ENCODE measurements at places on chromosomes 4 and X.

DNA sequence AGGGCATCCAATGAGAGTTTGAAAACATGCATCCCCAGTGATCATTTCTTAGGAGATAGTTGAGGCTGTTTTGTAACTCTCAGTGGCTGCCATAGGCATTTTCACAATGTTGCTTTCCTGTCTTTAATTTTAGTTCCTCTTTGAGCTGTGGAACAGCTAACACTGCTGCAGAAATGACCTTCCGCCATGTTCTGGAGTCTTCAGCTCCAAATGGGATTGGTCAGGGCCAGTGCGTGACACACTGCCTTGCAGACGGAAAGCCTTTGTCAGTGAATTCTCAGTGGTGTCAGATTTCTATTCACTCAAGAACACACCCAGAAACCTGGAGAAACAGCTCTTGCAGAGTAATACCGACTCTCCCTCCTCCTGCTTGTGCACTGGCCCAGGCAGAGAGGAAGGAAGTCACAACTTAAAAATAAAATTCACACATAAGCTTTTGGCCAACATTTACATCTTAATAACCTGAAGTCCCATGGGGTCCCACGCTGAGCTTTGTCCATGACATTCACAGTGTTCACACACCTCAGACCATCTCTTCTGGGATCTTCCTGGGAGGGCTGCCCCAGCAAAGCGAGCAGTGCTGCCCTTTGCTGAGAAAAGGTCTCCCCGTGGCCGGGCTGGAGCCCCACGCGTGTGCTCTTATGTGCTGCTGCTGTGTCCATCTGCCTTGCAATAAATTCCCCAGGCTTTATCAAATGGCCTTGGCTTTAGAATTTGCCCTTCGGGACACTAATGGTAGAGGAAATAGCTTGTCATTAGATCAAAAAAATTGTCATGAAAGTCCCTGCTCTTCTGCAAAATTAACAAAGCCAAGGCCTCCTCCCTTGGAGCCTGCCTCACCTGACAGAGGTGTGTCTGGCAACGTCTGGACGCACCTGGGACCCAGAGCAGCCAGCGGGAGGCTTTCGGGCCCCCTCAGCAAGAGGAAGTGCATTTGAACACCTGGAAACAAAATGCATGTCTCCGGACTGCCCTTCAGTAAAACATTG, 126.8 kb downstream of the IRF2 start:
- no peaks in the 10 kb centered on the region for H3K36me3 ChIP-seq
- H3K4me1 ChIP-seq, result peaks cover 17% of the 10 kb centered on the region
- H3K27me3 ChIP-seq, result no peaks in the 10 kb centered on the region
- no peak for DNase-seq

DNA sequence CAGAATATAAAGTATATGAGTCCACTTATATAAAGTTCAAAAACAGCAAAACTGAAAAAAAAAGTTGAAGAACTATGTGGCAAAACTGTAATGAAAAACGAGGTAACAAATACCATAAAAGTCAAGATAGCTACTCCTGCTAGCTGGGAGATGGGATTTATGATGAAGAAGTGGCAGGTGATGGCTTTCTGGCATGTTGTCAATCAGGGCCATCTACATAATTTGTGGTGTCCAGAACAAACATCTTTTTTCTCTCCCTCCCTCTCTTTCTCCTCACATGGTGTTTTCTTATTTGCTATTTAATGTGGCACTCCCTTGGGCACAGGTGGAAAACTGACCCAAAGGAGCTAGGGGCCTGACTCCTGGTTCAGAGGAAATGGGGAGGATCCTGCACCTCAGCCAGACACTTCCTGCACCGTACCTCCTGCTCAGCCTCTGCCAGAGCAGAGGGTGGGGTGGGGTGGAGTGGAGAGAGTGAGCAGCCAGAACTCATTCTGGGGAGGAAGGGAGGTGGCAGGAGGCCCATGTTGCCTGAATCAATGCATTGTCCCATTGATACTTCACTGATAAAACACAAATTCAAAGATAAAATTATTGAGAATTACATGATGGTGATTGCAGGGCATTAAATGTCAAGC, 5.3 kb upstream of the SAP30 start:
- no peak for DNase-seq
- peak overlapping the region; percentile 54 for H3K27ac ChIP-seq
- H3K27me3 ChIP-seq, result no peaks in the 10 kb centered on the region
- peaks cover 5% of the 10 kb centered on the region for H3K36me3 ChIP-seq
- peaks cover 38% of the 10 kb centered on the region for H3K4me1 ChIP-seq

- H3K4me3 ChIP-seq, result no peak overlapping the region
- H3K27ac ChIP-seq, result no peak overlapping the region
- DNase-seq, result no peak
- H3K36me3 ChIP-seq, result no peaks in the 10 kb centered on the region
- no peaks in the 10 kb centered on the region for H3K4me1 ChIP-seq
Measured at GRCh38 chr4:82247171-82247570, 126.6 kb downstream of the HNRNPD start.

DNA sequence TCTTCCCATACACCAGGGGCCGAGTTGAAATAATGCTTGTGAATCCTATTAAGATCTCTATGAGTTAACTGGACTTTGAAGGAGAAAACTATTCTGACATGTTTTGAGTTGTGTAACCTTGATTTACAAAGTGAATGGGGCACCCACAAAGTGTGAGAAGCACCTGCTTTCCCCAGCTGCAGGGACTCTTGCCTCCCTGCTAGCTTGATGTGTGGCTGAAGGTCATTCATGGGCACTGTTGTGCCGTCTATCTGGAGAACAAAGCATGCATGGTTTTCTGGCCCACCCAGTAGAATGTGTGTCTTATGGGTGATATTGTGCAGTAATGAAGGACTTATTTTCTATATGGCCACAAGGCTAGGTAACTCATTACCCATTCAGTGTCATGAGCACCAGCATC, 53.1 kb downstream of the TSPAN7 start:
- no peaks in the 10 kb centered on the region for H3K36me3 ChIP-seq
- H3K27me3 ChIP-seq, result peaks cover 8% of the 10 kb centered on the region
- no peak for DNase-seq
- H3K27ac ChIP-seq, result no peak overlapping the region

DNA sequence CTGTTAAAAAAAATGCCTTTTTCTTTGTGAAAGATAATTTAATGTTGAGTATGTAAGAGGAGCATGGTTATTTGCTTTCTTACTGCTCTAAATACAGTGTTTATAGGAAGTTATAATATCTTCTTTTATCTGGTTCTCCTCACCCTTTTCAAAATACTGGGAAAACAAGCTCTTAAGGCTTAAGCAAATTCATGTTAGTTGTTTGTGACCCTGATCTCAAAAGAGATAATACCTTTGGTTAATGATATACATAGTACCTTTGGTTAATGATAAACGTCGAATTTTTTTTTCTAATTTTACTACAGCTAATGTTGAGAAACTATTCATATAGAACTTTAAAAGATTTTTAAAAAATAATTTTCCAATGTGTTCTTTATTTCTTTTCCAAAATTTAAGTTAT, 180.1 kb downstream of the RAPGEF2 start:
- no peak overlapping the region for H3K4me3 ChIP-seq
- DNase-seq, result no peak
- peaks cover 2% of the 10 kb centered on the region for H3K4me1 ChIP-seq
- no peaks in the 10 kb centered on the region for H3K27me3 ChIP-seq
- no peak overlapping the region for H3K27ac ChIP-seq

DNA sequence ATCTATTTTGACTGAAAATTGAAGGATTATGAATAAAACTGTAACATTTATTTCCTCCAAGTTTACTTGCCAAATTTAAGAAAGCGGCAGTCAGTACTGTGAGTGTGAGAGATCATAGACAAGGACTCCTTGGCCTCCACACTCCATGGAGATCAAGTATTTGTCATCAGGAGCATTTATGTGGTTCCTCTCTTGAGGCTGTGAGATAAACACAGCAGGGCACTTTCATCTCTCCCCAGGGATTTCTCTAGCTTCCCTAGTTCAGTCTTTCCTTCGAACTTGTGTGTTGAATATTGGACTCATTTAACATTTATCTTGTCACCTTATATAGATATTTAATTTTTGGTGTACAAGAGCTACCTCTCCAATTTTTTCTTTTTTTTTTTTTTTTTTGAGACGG, 40.8 kb downstream of the PDE5A start:
- no peak for DNase-seq
- H3K27me3 ChIP-seq, result peaks cover 9% of the 10 kb centered on the region
- H3K27ac ChIP-seq, result no peak overlapping the region
- H3K36me3 ChIP-seq, result no peaks in the 10 kb centered on the region
- H3K4me1 ChIP-seq, result no peaks in the 10 kb centered on the region
- no peak overlapping the region for H3K4me3 ChIP-seq

GRCh38 chrX:56125946-56126345, 106.2 kb upstream of the KLF8 start:
- H3K36me3 ChIP-seq, result no peaks in the 10 kb centered on the region
- H3K27ac ChIP-seq, result no peak overlapping the region
- H3K4me3 ChIP-seq, result no peak overlapping the region
- H3K4me1 ChIP-seq, result no peaks in the 10 kb centered on the region

DNA sequence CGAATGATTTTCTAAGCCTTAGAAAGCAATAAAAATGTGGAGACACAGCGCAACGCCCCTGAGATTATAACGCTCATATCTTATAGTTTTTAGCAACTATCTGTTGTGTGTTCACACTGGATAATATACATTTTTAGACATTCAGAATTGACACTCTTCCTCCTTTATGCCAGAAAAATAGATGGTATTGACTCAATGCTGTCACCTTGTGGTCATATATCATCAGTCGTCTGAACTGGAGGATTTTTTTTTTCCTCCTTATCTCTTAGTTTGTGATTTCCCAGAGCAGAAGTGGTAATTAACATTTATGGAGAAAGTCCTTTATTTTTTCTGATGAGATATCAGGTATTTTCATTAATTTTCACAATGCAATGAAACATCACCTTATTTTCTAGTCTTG, 759.6 kb downstream of the RAB28 start:
- H3K4me1 ChIP-seq, result no peaks in the 10 kb centered on the region
- peaks cover 8% of the 10 kb centered on the region for H3K27me3 ChIP-seq
- no peak overlapping the region for H3K4me3 ChIP-seq
- no peaks in the 10 kb centered on the region for H3K36me3 ChIP-seq
- DNase-seq, result no peak

DNA sequence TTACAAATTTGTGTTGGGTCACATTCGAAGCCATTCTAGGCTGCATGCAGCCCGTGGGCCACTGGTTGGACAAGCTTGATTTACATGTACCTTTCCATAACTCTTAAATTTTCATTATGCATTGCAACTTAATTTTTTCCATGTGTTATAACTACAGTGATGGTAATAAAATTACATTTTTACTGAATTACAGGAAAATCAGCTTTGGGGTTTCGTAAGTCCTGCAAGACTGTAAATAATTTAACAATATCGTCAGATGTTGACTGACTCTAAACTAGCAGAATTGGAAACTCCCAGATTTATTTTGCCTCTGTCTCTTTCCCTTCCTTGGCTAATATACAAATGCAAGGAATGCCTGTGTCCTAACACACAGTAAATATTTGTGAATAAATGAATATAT, 88.0 kb upstream of the RAPGEF2 start:
- no peak for DNase-seq
- peaks cover 1% of the 10 kb centered on the region for H3K4me1 ChIP-seq
- H3K4me3 ChIP-seq, result no peak overlapping the region
- H3K27ac ChIP-seq, result no peak overlapping the region

DNA sequence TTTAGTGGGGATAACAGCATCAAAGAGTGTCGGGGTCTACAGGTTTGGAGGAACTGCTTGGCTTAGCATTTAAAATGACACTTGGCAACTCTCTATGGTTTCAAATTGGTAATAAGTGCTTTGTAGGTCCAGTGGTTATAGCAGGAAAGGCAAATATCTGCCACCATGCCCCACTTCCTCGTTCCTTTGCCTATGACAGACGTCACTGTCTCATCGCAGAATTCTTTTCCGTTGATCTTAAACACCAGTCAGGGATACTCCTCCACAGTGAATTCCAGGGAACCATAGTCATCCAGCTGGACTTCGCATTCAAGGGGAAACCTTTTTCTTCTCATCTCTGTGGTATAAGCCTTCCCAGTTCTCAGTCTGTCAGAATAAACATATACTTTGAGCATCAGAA, 319.1 kb downstream of the GPAT3 start:
- no peaks in the 10 kb centered on the region for H3K36me3 ChIP-seq
- no peaks in the 10 kb centered on the region for H3K27me3 ChIP-seq
- H3K4me3 ChIP-seq, result no peak overlapping the region
- H3K27ac ChIP-seq, result no peak overlapping the region
- no peaks in the 10 kb centered on the region for H3K4me1 ChIP-seq
